HuH-7 (cell line): ENCODE measurements at places on chromosomes 6 and 20.

DNA sequence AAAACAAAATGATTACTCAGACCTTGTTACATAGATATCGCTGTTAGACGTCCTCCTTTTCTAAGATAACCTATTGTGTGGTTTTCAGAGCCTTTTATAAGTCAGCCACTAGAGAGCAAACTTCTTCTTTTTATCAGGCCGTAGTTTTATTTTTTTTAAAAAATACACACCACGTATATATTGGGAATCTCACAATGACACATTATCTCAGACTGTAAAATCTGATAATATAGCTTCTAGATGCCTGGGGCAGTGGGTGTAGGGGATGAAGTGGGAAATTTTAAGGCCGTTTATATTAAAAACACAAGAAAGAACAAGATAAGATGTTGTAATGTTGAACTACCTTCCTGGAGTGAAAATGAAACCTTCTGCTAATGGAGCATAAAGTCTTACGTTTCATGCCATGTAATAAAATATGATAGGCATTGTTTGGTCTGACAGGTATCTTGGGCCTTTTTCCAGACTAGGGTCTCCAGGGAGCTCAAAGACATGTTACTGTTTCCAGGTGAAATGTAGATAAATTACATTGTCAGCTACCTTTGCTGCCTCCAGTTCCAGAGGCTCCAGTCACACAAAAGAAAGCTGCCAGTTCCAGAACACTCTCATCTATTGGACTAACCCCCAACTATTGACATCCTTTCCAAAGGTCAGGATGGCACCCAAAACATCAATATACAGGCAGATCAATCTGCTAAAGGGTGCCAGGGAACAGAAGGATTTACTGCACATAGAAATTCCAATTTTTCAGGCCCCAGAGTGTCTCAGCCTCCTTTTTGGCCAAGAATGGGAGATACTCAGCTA lies 130.2 kb upstream of the AKIRIN2 start:
- DNase-seq, result no peak

DNA sequence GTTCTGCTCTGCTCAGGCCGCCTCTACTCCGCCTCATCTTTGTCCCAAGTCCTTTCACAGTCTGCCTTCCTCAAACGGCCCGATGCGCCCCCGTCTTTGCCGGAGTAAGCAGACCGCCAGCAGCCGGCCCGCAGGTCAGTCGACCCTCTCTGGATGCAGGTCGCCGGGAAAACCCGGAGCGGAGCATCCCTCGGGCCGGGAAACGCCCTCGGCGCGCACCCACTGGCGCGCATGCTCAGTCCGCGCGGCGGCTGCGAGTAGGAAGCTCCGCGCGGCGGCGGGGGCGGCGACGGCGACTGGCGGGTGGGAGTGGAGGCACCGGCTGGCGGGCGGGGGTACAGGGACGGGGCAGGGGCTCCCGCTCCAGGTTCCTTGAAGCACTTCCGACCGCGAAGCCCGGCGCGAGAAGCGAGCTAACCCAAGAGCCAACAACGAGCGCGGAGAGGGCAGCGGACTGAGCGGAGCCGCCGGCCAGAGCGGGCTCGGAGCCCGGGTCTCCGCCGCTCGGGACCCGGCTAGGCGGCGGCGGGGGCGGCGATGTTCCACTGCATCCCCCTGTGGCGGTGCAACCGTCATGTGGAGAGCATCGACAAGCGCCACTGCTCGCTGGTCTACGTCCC lies at the start of gene LRRC1:
LRRC1 (plus strand) TSS at position 286 of the 620 bp plus-strand sequence; CDS start at position 538, 252 bp downstream.
- peak; percentile 82 for DNase-seq

- no peak for DNase-seq
These were observed 38.8 kb upstream of the SIRPA start for GRCh38 chr20:1856424-1856823.

DNA sequence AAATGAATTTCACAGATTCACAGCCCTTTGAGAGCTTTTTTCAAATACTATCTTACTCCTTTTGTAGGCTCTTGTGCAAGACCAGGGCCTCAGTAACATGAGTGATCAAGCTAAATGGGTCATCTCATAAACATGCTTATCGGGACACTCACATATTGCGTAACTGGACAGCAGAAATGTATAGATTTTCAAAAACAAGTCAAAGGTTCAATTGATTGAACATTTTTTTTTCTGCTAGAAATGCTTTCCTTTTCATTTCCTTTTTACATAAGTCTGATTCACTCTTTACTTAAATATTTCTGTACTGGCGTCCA lies 8.7 kb upstream of the SALL4 start:
- peak; percentile 65 for DNase-seq

- no peak for DNase-seq
These were observed 59.5 kb upstream of the RNF144B start for GRCh38 chr6:18327626-18328025.

DNA sequence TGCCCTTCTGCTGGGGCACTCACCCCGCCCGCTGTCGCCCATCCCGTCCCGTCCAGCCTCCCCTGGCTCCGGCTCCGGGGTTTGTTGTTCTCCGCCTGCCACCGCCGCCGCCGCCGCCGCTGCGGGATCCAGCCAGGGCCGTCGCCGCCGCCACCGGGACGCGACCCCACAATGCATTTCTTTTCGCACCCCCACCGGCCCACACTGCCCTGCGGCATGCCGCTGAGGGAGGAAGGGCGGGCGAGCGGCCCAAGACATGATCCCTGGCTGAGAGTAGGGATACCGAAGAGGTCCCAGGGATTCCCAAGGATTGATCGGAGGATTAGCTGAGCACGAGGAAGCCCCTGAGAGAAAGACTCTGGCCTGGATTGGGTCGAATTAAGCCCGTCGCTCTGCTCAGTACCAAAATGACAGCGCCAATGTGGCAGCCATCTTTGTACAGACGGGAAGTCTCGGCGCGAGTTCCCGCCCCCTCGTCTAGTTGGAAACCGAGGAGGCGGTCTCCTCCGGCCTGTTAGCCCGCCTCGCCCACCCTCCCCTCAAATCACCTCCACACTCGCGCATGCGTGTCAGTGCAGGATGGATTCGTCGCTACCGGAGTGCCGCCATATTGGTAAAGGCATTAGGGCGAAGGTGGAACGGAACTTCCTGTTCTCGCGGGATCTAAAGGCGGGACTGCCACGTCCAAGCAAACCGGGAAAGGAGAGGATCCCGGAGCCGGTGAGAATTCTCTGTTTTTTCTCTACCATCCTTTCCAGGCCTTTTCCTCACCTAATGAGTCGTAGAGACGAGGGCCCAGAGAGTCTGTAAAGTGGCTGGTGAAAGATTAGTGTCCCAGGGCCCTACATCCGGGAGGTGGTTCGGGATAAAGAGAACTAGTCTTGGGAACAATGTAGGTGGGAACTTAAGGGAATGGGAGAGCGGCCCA lies at the start of the genes RXRB and SLC39A7:
RXRB (minus strand) TSS at position 447 of the 928 bp plus-strand sequence; CDS start at position 258, 189 bp downstream.
SLC39A7 (plus strand) TSS at position 649 of the 928 bp plus-strand sequence. CDS start 379 bp downstream, outside the sequence.
- DNase-seq, result peak; percentile 93

DNA sequence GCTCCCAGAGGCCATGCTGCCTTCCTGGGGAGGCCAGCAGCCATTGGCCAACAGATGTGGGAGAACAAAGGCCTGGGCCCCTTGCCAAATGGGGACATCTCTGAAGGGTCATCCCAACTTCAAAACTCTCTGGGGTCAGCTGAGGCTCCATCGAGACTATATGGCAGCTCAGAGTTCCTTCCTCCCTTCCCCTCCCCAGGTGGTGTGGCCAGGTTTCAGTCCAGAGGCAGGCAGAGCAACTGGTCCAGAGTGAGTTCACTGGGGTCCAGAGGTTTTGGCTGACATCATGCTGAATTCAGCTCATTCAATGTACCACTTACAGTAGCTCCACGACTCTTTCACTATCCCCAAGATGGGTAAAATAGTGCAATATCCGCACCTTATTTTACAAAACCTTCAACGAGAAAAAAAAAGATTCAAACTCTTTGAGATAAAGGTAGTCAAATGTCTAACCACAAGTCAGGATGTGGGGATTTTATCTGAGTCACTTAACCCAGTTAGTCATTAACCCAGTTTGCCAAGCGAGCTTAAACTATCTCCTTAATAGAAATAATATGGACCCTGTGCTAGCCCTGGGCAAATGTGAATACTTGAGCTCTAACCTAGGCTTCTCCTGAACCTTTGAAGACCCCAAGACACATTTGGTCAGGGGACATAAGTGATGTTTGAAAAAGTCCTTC lies 108.4 kb upstream of the PLEKHG1 start:
- no peak for DNase-seq

DNA sequence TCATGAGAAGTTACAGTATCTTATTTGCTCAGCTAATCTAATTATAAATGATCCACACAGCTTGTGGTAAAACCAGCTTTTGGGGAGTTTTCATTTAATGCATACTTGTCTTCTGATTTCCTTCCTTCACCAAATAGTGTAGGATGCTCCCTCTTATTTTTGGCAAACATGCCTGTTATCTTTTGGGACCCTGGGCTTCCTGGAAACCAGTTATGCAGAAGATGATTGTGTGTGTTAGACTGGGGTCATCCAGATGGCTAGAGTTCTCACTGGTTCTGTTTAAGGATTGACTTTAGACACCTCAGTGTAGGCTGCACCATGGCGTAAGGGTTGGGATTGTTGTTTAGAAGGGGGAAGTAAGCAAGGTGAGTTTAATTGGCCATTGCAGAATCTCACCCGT lies 61.3 kb downstream of the PTPN1 start:
- no peak for DNase-seq

- DNase-seq, result no peak
These were observed 123.0 kb downstream of the DOK5 start for GRCh38 chr20:54598352-54598751.

GRCh38 chr20:20102716-20103258 lies 50.5 kb downstream of the CFAP61 start:
- DNase-seq, result no peak

- no peak for DNase-seq
These were observed 38.0 kb downstream of the SCP2D1 start for GRCh38 chr20:18851629-18852028.

GRCh38 chr6:169839493-169839892 lies 88.1 kb downstream of the ERMARD start:
- DNase-seq, result no peak
